Glutamatergic neuron (in vitro differentiated cells): ENCODE measurements at places on chromosomes 5 and 9. TPM values are rescaled to one million over a fixed set of nuclear protein-coding genes. Genes with fewer than 3 reads are reported as not detected.

Gene SLC34A1
- not detected for total RNA-seq

Gene GABRA1
- not detected for total RNA-seq

Gene C5orf24
- 43.2 TPM for total RNA-seq

Gene HK3
- total RNA-seq = not detected

Gene SLC4A9
- not detected for total RNA-seq

Gene ROR2
- 51.1 TPM for total RNA-seq

Gene DEPDC1B
- total RNA-seq = 8.2 TPM

Gene IGIP
- total RNA-seq = 0.98 TPM

Gene CFAP77
- total RNA-seq = not detected

Gene ELAVL2
- total RNA-seq = 384 TPM

Gene IL3
- total RNA-seq = not detected

Gene SAXO1
- 0.37 TPM for total RNA-seq

Gene PTGR1
- total RNA-seq = 23.4 TPM

Gene CATSPER3
- 0.54 TPM for total RNA-seq

Gene BAAT
- 0.54 TPM for total RNA-seq

Gene SLC23A1
- not detected for total RNA-seq

Gene PDZD2
- 23.3 TPM for total RNA-seq

Gene HMMR
- total RNA-seq = 7.4 TPM

Gene DOK3
- total RNA-seq = 29.2 TPM

Gene NEUROG1
- 222 TPM for total RNA-seq

Gene BARHL1
- total RNA-seq = not detected

Gene ARRDC3
- 109 TPM for total RNA-seq

Gene MCC
- 46.1 TPM for total RNA-seq

Gene ADAMTSL1
- 0.91 TPM for total RNA-seq

Gene PCDHGA6
- 6.3 TPM for total RNA-seq

Gene OR13C2
- not detected for total RNA-seq

Gene SPINK7
- not detected for total RNA-seq

Gene MSX2
- not detected for total RNA-seq

Gene ARID3C
- not detected for total RNA-seq

Gene BRD3
- total RNA-seq = 128 TPM

Gene DDX4
- 0.27 TPM for total RNA-seq

Gene FYB1
- total RNA-seq = not detected

Gene KCNMB1
- 0.29 TPM for total RNA-seq

Gene DTWD2
- 1.6 TPM for total RNA-seq

Gene TSLP
- not detected for total RNA-seq

Gene PHF24
- total RNA-seq = 3.1 TPM

Gene DBH
- total RNA-seq = 1.8 TPM

Gene KIF24
- 0.78 TPM for total RNA-seq

Gene FOXD4L4
- total RNA-seq = 0.20 TPM
